M059J (cell line): ENCODE measurements at places on chromosomes 2 and 18.

GRCh38 chr2:10331027-10331701 is 28.5 kb downstream of the HPCAL1 start:
- DNase-seq = no peak

- no peak for DNase-seq
These were observed 59.6 kb downstream of the FN1 start for GRCh38 chr2:215376103-215376780.

DNA sequence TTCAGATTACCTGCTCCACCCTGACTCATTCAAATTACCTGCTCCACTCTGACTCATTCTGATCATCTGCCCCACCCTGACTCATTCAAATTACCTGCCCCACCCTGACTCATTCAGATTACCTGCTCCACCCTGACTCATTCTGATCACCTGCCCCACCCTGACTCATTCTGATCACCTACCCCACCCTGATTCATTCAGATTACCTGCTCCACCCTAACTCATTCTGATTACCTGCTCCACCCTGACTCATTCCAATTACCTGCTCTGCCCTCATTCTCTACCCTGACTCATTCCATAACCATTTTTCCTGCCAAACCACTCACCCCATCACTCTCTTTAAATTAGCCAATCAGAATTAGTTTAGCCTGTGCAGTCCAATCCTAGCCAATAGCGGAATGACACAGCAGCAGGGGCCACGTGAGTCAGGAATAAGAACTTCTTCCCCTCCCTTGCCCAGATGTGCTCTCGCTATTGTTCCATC is 26.2 kb downstream of the CFAP53 start:
- DNase-seq = no peak

DNA sequence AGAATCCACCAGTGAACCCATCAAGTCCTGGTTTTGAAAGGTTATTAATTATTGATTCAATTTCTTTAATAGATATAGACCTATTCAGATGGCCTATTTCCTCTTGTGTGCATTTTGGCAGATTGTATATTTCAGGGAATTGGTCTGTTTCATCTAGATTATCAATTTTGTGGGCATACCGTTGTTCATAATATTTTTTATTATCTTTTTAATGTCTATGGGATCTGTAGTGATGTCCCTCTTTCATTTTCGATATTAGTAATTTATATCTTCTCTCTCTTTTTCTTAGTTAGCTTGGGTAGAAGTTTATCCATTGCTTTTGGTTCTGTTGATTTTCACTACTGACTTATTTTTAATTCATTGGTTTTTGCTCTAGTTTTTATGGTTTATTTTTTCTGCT is 39.9 kb upstream of the TANC1 start:
- DNase-seq = no peak
